ENCODE measurements at places on chromosomes 12 and 14.

DNA sequence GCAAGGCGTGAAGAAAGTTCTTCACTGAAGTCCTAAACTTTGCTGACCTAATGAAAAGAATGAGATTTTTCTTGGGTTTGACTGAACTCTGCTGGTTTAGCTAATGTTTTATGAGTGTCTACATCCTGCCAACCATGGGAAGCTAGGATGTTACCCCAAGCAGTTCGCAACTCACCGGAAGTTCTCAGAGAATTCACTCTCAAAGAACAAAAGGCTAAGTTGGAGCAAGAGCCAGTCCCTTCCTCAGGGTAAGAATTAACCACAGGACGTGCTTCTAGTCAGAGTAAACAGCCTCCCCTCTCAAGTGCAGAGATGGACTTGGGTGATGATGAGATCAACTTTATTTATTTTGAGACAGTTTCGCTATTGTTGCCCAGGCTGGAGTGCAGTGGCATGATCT lies 37.3 kb downstream of the TCHP start:
- no peak for DNase-seq

DNA sequence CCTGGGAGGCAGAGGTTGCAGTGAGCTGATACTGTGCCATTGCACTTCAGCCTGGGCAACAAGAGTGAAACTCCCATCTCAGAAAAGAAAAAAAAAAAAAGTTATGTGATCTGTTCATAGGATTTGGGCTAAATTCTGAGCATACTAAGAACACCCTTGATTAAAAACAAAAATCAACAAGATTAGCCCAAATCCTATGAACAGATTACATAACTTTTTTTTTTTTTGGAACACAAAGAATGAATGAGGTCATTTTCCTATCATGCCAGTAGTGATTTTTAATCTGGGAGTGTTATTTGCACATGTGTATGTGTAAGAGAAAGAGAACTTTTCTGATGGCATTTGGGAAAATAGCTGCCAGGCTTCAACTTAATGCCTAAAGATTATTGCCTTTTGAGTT lies 208.7 kb downstream of the ERC1 start:
- no peak for DNase-seq

DNA sequence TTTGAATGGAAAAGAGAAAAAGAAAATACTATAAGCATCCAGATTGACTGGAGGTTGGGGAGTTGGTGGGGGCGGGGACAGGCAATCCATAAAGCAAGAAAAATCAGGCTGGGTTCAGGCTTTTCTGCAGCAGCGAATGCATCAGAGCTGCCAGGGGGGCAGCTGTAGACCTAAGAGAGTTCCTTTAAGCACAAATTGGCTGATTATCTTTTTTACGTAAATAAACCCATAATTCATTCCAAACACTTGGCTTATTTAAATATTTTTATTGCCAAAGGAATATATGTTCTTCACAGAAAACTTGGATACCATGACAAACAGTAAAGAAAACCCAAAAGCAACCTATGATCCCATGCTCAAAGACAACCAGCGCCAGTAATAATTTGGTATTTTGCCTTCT lies 10.2 kb downstream of the BDKRB2 start:
- no peak for DNase-seq

DNA sequence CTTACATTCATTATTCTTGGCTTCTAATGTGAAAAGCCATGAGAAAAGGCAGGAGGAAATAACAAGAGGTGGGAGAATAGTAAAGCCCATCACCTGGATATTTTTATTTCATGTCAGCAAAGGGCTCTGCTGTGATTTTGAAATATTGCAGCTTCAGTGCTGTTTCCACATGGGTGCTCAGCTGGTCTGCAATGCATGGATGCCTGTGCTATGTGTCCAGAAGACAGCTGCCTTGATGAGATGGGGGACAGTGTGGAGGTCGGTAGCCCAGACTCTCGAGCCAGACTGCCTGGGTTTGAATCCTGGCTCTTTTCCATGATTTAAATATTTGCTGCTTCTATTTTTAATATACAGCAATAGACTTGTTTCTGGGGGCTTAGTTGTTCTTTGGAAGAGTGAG lies 477.5 kb upstream of the GARIN6 start:
- DNase-seq: no peak

DNA sequence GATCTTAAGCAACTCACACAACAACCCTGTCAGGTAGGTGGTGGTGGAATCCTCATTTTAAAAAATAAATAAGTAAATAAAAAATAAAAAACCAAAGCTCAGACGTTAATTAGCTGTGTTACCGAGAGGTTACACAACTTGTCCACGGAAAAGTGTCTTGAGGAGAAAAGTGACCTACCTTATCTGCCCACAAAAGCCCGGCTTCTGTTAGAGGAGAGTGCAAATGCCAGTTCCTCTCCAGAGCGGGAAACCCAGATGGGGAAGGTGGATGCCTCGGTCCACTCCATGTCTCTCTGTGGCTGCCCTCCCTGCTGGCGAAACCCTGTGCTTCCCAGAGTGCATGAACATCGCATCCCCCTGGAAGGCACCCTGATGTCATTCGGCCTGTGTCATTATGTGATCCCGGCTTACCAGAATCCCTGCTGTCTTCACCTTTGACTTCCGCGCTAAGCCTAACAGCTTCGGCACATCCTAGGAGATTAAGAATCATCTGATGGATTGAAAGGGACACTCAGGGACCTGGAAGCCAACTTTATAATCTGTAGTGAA lies 6.4 kb downstream of the MLXIP start:
- DNase-seq: no peak

DNA sequence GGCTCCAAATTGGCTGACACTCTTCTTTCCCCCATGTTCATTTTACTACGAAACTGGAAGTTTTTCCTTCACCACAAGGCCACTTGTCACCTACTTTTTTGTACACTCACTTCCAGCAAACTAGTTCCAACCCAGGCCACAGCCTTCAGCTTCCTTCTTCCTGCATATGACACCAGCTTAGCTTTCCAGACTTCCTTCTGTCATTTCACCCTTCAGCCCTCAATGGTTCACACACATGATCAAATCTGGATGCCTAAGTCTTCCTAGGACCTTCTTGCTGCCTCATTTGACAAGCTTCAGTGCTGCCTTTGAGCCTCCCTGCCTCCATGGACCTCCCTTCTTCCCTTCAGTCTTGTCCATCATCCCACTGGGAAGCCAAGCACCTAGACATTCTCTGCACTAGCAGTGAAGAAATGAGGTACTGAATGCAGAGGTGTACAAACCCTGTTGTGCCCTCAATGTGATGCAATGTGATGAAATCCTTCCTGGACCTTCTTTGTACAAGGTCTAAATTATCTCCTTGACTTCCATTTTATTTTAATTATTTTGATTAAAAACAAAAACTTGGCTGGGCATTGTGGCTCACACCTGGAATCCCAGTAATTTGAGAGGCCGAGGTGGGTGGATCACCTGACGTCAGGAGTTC lies 4.3 kb upstream of the REC8 start:
- DNase-seq: no peak

- no peak for DNase-seq
Observed at GRCh38 chr12:107590814-107591375, 94.7 kb upstream of the PWP1 start.

GRCh38 chr14:87935081-87935828 lies 57.7 kb downstream of the GALC start:
- DNase-seq: no peak

GRCh38 chr12:66662179-66662578 lies 16.7 kb downstream of the GRIP1 start:
- no peak for DNase-seq
